Activated B cell treated with CpG ODN at 0.5 μM for 24 hours (primary cell): ENCODE measurements at places on chromosomes 5 and 9. TPM values are rescaled to one million over a fixed set of nuclear protein-coding genes. Genes with fewer than 3 reads are reported as not detected.

The SPZ1 gene
- not detected in 2 replicates for total RNA-seq

The SAPCD2 gene
- 0.80 and 0.81 TPM in 2 replicates for total RNA-seq

The ZNF366 gene
- total RNA-seq, result not detected in 2 replicates

The RNF20 gene
- total RNA-seq, result 46.6 and 51.6 TPM in 2 replicates

The SLC23A1 gene
- total RNA-seq, result 1.4 and 1.8 TPM in 2 replicates

The WNT8A gene
- total RNA-seq, result not detected in 2 replicates

The SHC3 gene
- total RNA-seq, result not detected in 2 replicates

The FOXD4L6 gene
- not detected in 2 replicates for total RNA-seq

The NR5A1 gene
- not detected in 2 replicates for total RNA-seq

The TAS2R1 gene
- not detected in 2 replicates for total RNA-seq

DNA sequence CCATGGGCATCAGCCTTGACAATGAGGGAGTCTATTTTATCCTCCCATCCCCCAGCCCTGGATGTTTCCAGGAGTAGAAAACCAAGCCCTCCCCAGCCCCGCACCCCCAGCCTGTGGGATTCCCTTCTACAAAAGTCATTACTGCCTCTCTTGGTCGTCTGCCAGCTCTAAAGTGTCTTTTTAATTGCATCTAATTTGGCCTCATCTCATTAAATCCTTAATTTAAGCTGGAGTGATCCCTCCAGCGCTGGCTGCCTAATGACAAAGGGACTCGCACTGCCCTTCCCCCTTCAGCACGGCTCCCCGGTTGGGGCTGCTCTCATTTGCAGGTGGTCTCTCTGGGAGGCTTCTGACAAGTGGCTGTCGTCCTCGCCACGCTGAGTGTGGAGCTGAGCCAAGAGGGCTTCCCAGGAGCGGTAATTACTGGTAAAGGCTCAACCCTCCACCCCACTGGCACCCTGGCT, 107.9 kb upstream of the ALDH1B1 start:
- no peak for DNase-seq

DNA sequence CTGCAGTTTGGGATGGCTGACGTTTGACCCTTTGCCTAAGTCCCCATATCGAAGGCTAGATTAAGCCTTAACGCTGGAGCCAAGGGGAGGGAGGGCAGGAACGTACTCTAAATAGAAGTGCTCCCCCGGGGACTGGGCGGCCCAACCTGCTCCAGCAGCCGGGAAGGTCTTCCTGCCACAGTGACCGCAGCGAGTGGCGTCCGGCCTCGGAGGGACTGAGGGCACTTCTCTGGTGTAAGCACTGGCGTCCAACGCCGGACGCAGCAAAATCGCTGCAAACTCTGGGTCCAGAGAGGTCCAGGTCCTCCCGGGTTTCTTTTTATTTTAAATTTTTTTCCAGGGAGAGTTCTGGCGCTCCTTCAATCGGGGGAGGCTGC, 505 bp upstream of the ACER2 start:
- no peak for DNase-seq

- no peak for DNase-seq
These were observed 7.2 kb upstream of the PSD2 start for GRCh38 chr5:139788294-139788910.

DNA sequence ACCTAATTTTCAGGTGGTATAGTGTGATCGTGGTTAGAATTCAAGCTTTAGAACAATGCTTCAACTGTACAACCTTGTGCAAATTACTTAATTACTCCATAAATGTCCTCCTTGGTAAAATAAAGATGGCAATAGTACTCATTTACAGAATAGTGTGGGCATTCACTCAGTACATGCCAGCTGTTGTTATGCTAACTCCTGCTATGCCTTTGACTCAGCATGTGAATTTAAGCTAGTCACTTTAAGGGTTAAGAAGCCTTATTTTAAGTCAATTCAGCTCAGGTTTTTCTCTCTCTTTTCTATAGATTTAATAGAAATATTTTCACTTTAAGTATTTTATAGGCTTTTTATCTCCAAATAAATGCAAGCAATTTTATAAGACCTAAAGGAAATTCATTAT, 335.6 kb upstream of the ITGA1 start:
- no peak for DNase-seq

DNA sequence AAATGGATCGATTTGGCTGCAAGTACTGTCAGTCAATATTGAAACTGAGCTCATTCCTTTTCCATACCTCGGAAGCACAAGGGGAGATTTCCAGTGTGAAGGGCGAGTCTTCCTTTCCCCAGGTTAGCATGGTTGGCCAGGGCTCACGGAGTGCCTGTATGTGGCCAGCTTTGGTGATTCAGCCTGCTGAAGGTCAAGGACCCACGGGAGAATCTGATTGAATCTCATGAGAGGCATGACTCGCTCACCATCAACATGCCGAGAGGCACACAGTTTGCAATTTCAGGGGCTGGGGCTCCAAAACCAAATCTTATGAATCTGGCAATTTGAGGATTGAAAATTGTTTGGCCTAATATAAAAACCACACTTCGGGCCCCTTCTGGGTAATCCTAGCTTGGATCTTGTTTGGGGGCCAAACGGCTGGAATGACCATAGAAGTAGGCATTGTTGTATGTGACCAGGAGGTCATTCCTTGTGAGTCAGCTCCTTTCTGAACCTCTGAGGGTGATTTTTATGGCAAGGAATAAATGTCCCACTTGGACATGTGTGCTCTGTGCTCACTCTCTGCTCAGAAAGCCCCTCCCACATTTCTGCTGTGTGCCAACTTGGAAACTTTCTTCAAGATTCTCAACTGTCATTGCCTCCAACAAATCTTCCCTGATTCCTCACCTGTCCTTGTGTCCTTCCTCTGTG, 69.8 kb downstream of the DOCK2 start:
- no peak for DNase-seq

DNA sequence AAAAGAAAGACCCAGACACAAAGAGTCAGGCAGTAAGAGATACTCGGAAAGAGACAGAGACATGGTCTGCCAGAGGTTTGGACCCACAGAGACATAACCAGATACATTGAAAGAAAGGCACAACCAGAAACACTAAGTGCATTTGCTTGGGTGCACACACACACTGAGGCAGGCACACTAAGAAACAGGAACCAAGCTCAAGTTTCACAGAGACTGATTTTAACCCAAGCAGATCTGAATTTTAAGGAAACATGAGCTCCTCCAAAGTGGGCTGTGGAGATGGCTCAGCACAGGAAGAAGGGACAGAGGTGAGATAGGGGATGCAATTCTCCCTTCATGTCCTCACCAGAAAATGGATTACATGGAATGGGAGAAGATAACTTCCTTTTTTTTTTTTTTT, 9.5 kb downstream of the AQP3 start:
- DNase-seq, result no peak

- DNase-seq, result no peak
These were observed 147.0 kb upstream of the RASA1 start for GRCh38 chr5:87120518-87121303.

GRCh38 chr9:129655696-129656095, 9.8 kb upstream of the PRRX2 start:
- DNase-seq, result no peak

- DNase-seq, result no peak
These were observed 30.9 kb downstream of the GALNT10 start for GRCh38 chr5:154221371-154221896.
